NCI-H446 treated with DMSO at 0.1 percent for 48 hours (cell line): ENCODE measurements at places on chromosomes 6 and 20.

GRCh38 chr6:7148100-7148822 is 40.5 kb downstream of the RREB1 start:
- DNase-seq, result no peak

GRCh38 chr6:14656078-14656521 is 538.5 kb downstream of the CD83 start:
- no peak for DNase-seq

- DNase-seq, result no peak
Observed at GRCh38 chr20:36271639-36272546, 34.2 kb upstream of the DLGAP4 start.

GRCh38 chr20:51253280-51253679 is 230.4 kb upstream of the KCNG1 start:
- DNase-seq, result no peak

GRCh38 chr20:45115386-45115774 is 406 bp upstream of the WFDC5 start:
- no peak for DNase-seq

DNA sequence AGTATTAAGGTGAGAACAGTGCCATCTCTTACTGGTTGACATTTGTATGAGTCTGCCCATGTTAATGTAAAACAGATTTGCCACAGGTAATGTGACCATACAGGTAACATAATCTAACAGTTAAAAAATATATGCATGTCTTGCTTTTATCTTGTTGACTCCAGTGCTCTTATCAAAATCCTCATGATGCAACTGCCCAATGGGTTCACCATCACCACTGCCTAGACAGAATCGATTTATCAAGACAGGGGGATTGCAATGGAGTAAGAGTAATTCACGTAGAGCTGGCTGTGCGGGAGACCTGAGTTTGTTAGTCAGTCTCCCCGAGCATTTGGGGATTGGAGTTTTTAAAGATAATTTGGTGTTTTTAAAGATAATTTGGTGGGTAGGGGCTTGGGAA is 19.2 kb downstream of the SNX9 start:
- DNase-seq, result no peak

- DNase-seq, result no peak
Observed at GRCh38 chr20:34708621-34709043, 4.5 kb downstream of the TP53INP2 start.

- DNase-seq, result no peak
Observed at GRCh38 chr20:32301719-32302506, 24.5 kb downstream of the KIF3B start.

- no peak for DNase-seq
Observed at GRCh38 chr6:163064397-163064796, 336.6 kb downstream of the PACRG start.
